Tracheal epithelial cell (primary cell): ENCODE measurements at places on chromosomes 2 and 18. TPM values are rescaled to one million over a fixed set of nuclear protein-coding genes. Genes with fewer than 3 reads are reported as not detected.

The ELOA2 gene
- not detected in 2 replicates for total RNA-seq

The DHRS9 gene
- 0.72 and 13.0 TPM in 2 replicates for total RNA-seq

The CPO gene
- not detected in 2 replicates for total RNA-seq

The USP34 gene
- total RNA-seq = 81.7 and 82.5 TPM in 2 replicates

The SERPINB13 gene
- 9.2 and 20.5 TPM in 2 replicates for total RNA-seq

The PRPF40A gene
- 130 and 143 TPM in 2 replicates for total RNA-seq

The AMER3 gene
- total RNA-seq = not detected in 2 replicates

The SPEG gene
- 1.5 and 4.8 TPM in 2 replicates for total RNA-seq

The COL4A4 gene
- under 0.01 and 1.9 TPM in 2 replicates for total RNA-seq

The UGP2 gene
- total RNA-seq = 160 and 165 TPM in 2 replicates

The SRD5A2 gene
- not detected in 2 replicates for total RNA-seq

The SPAG16 gene
- total RNA-seq = 20.0 and 23.0 TPM in 2 replicates

The FLACC1 gene
- not detected in 2 replicates for total RNA-seq

The GALNT13 gene
- total RNA-seq = 0.24 and 0.85 TPM in 2 replicates

The OSBPL1A gene
- total RNA-seq = 24.1 and 32.2 TPM in 2 replicates

The EPHA4 gene
- total RNA-seq = 3.6 and 5.8 TPM in 2 replicates

The HRH4 gene
- total RNA-seq = under 0.01 and 0.64 TPM in 2 replicates

The FEV gene
- not detected in 2 replicates for total RNA-seq

The MAL gene
- 1.3 and 55.9 TPM in 2 replicates for total RNA-seq

The MPP4 gene
- not detected in 2 replicates for total RNA-seq

The GALNT3 gene
- total RNA-seq = 63.1 and 78.2 TPM in 2 replicates

The SLC9A2 gene
- total RNA-seq = under 0.01 and 1.2 TPM in 2 replicates

The PTPRM gene
- total RNA-seq = 43.1 and 55.2 TPM in 2 replicates

The CFAP53 gene
- total RNA-seq = under 0.01 and 0.48 TPM in 2 replicates

The EPC2 gene
- total RNA-seq = 9.2 and 10.2 TPM in 2 replicates

The IL1RN gene
- 70.3 and 167 TPM in 2 replicates for total RNA-seq

The RAD51AP2 gene
- total RNA-seq = 0.21 and 0.24 TPM in 2 replicates

The FANCL gene
- total RNA-seq = 6.7 and 13.6 TPM in 2 replicates

The CD28 gene
- not detected in 2 replicates for total RNA-seq

The SLC23A3 gene
- total RNA-seq = 0.43 and 0.48 TPM in 2 replicates

The CRYBA2 gene
- not detected in 2 replicates for total RNA-seq

The QPCT gene
- 6.4 and 21.2 TPM in 2 replicates for total RNA-seq

The BOLL gene
- total RNA-seq = not detected in 2 replicates

The KRCC1 gene
- 14.3 and 15.7 TPM in 2 replicates for total RNA-seq

The DOK6 gene
- total RNA-seq = under 0.01 TPM in 1 of 2 replicates, not detected in the other

The ALPG gene
- under 0.01 TPM in 1 of 2 replicates, not detected in the other for total RNA-seq

The FBXO48 gene
- 0.24 and 0.64 TPM in 2 replicates for total RNA-seq

The DSG3 gene
- total RNA-seq = 215 and 390 TPM in 2 replicates

The NYAP2 gene
- under 0.01 TPM in 1 of 2 replicates, not detected in the other for total RNA-seq

The SMARCAL1 gene
- 8.4 and 10.9 TPM in 2 replicates for total RNA-seq

The SLC66A3 gene
- 40.5 and 44.1 TPM in 2 replicates for total RNA-seq

The EPB41L3 gene
- total RNA-seq = 0.43 and 12.5 TPM in 2 replicates

The BOD1L2 gene
- total RNA-seq = not detected in 2 replicates

The NRP2 gene
- 19.8 and 35.6 TPM in 2 replicates for total RNA-seq

The DSG4 gene
- total RNA-seq = not detected in 2 replicates

The TMEM214 gene
- total RNA-seq = 7.9 and 15.4 TPM in 2 replicates

The DNAJC5G gene
- not detected in 2 replicates for total RNA-seq

The CYTIP gene
- total RNA-seq = not detected in 2 replicates

The GAD1 gene
- total RNA-seq = 4.6 and 4.9 TPM in 2 replicates

The TWIST2 gene
- 7.0 and 8.5 TPM in 2 replicates for total RNA-seq

The ACSL3 gene
- total RNA-seq = 156 and 306 TPM in 2 replicates

The REV1 gene
- total RNA-seq = 28.0 and 32.8 TPM in 2 replicates

The NT5C1B gene
- not detected in 2 replicates for total RNA-seq

The CROCC2 gene
- not detected in 2 replicates for total RNA-seq

The ANKRD62 gene
- total RNA-seq = 0.21 TPM in 1 of 2 replicates, not detected in the other

The ABCB11 gene
- under 0.01 TPM in 1 of 2 replicates, not detected in the other for total RNA-seq

The TUBA3E gene
- not detected in 2 replicates for total RNA-seq

The VWC2L gene
- total RNA-seq = not detected in 2 replicates
